Hippocampal formation (tissue), 2 donors: ENCODE measurements at places on chromosomes 12 and 14.

- DNase-seq: peak; percentile 16
Observed at GRCh38 chr12:51205350-51205749, 12.5 kb downstream of the POU6F1 start.

GRCh38 chr12:92524489-92524888 lies 178.3 kb upstream of the PLEKHG7 start:
- DNase-seq: no peak

GRCh38 chr12:21444193-21445146 lies 7.0 kb downstream of the PYROXD1 start:
- no peak for DNase-seq

GRCh38 chr12:12722435-12723148 lies 5.4 kb downstream of the CDKN1B start:
- no peak for DNase-seq

DNA sequence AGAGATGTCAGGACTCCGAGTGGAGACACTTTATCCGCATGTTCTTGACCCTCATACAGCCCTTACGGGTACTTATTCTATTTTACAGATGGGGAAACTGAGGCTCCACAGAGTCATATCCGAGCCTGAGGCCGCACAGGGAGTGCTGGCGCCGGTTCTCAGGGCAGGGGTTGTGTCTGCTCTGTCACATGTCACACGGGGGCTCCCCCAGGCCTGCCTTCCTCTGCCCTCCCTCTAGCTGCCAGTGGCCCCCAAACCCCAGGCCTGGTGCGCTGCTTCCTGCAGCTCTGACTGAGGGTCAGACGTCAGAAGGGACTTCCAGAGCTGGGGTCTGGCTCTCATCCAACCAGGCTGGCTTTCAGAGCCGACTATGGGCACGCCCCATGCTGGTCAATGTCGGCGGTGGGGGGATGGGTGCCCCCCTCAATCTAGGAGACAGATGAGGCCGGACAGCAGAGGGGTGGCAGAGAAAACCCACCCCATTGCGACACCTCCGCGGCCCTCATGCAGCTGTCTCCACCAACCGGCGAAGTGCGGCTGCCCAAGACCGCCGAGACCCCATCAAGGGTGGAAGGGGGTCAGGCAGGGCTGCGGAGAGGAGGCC lies 811 bp upstream of the INF2 start:
- no peak for DNase-seq

GRCh38 chr14:74425525-74426201 lies 347 bp downstream of the SYNDIG1L start:
- DNase-seq: peak; percentile 6

- no peak for DNase-seq
Observed at GRCh38 chr12:78864870-78865463, 393 bp downstream of the SYT1 start.

DNA sequence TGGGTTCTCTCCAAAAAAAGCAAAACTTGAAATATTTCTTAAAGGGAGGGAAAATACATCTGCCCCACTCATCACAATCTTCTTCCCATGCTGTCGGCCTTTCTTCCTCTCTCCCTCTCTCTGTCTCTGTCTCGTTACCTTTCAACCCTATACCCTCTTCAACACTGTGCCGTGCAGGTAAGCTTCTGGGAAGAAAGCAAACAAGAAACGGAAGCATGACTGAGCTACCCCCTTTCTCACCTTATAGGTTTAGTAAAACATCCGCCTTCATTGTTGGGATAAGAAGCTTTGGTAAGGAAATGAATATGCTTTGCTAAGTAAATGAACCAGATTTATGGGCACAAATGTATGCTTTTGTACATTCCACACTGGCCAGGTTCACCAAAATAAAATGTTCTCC lies 63.0 kb downstream of the TMEM30B start:
- DNase-seq: no peak

- DNase-seq: no peak
Observed at GRCh38 chr12:103272949-103273348, 222.8 kb downstream of the C12orf42 start.

DNA sequence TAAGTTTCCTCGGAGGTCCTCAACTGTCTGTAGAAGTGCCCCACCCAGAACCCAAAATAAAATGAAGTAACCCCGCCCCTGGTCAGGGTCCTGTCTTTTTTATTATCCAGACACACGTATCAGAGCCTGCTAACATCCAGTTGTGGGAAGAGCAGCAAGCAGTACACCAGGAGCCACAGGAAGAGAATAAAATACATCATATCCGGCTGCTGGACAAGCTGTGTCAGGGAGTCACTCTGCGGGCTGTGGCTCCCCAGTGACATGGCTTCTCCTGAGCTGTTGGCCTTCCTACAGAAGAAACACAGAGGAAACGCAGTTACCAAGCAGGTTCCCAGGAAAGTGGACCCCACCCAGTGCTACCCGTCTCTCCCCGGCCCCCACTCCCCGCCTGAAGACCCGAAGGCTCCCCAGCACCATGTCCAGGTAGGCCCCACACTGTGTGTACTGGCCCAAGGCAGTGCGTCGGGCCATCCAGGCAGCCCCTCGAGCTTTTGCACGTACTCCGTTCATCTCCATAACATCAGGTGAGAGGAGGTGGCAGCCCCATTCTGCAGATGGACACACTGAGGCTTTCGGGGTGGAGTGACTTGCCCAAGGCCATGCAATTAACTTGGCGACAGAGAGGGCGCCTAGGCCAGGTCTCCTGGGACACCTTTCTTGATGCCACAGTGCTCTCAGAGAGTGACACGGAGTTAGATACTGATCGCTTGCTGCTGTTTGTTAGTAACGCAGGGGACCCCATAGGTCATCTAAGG lies 34.3 kb upstream of the DICER1 start:
- no peak for DNase-seq

DNA sequence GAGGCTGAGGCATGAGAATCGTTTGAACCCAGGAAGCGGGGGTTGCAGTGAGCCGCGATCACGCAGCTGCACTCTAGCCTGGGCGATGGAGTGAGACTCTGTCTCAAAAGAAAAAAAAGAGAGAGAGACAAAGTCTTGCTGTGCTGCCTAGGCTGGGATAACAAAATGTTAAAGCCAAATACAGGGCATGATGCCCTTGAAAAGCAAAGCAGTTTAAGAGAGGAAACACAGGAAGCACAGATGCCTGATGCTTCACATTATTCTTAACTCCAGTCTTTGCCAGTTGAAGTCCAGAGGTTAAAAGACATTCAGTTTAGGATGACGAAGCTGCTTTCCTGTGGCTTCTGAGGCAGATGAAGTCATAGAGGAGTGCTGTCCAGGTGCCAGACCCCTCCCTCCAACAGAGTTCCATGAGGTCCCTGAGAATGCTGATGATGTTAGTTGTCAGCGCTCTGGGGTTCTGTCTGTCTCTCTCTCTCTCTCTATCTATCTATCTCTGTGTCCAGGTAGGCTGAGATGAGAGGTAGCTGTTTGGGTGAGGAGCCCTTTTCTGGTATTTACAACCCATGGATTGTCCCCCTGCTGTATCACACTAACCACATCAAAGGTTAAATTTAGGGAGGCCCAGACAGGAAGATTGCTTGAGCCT lies 4.9 kb upstream of the MRPL52 start:
- no peak for DNase-seq

DNA sequence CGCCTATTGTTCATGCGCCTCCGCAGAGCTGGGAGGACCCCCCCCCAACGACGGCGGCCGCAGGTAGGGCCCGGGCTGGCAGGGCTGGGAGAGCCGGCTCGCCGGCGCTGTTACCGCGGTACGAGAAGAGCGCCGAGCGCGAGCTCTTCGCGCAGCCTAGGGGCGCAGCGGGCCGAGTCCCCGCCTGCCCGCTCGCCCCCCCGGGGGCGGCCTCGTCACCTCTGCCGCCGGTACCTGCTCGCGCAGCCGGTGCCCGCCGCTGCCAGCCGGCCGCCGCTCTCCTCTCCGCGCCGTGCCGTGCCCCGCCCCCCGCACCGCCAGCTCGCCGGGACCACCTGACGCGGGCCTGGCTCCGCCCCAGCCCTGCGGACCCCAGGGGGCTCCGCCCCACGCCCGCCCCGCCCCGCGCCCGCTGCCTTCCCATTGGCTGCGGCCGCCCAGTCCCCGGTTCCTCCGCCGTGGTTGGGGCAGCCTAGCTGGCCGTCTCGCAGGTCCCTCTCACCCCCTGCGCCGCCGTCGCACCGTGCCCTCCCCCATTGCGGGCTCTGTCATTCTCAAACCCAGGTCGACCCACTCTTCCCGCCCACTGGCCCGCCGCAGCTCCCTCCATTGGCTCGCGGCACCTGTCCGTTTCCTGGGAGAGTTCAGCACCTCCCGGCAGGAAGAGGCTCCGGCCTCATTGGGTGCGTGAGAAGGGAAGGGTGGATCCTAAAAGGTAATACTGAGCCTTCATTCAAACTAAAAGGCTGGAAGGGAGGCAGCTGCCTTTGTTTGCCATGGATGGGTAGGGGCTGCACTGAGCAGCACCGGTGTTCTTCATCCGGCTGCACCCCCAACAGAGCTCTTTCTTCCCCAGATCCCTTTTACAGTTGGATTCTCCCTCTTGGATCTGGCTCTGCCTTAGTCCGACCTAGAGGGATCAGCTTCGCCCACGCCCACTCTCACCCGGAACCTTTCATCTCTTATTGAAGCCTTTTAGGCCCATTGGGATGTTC lies at the start of gene MAP3K9:
TSS of gene MAP3K9 (minus strand) at position 289 of the 995 bp plus-strand sequence. CDS start 342 bp downstream, outside the sequence.
- DNase-seq: peak; percentile 80

DNA sequence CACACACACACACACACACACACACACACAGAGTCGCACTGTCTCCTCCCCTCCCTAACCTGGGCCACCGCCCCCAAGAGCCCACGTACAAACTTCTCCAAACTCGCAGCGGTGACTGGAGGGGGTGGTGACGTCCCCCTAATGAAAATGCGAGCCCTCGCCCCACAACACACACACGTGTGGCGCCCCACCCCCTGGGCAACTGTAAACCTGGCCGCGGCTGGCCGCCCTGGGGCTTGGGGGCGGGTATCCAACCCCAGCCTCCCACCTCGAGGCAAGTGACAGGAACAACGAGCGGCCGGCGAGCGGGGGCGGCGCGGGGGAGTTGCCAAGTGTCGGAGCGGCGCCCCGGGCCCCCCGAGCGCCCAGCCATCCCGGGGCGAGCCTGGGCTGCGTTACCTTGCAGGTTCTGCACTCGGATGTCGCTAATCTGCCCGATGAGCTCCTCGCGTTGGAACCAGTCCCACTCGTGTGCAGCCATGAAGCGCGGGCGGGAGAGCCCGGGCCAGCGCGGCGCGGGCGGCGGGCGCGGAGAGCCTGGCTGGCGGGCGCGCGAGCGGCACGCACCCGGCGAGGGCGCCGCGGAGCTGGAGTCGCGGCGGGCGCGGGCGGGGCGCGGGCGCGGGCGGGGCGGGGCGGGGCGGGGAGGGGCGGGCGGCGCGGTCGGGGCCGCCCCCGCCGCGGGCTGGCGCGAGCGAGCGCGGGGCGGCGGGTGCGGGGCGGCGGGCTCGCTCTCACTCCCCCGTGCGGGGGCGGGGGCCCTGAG lies at the start of gene CLMN:
TSS of gene CLMN (minus strand) at position 597 of the 766 bp plus-strand sequence. CDS start at position 481, 116 bp downstream.
- DNase-seq: peak; percentile 41

DNA sequence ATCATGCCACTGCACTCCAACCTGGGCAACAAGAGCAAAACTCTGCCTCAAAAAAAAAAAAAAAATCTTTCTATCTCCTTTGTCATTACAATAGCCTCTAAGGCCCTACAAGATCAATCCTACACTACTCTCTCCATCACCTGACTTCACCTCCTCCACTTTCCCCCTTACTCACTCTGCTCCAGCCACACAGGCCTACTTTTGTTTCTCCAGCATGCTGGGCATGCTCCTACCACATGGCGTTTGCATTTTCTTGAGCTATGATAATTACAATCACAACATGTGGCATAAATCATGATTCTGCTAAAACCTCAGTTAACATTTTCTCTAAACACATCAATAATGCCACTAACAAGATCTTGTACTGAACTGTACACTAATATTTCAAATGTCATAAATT lies 7.8 kb downstream of the PPP1R13B start:
- no peak for DNase-seq

GRCh38 chr14:101705733-101706508 lies 55.6 kb upstream of the PPP2R5C start:
- no peak for DNase-seq

DNA sequence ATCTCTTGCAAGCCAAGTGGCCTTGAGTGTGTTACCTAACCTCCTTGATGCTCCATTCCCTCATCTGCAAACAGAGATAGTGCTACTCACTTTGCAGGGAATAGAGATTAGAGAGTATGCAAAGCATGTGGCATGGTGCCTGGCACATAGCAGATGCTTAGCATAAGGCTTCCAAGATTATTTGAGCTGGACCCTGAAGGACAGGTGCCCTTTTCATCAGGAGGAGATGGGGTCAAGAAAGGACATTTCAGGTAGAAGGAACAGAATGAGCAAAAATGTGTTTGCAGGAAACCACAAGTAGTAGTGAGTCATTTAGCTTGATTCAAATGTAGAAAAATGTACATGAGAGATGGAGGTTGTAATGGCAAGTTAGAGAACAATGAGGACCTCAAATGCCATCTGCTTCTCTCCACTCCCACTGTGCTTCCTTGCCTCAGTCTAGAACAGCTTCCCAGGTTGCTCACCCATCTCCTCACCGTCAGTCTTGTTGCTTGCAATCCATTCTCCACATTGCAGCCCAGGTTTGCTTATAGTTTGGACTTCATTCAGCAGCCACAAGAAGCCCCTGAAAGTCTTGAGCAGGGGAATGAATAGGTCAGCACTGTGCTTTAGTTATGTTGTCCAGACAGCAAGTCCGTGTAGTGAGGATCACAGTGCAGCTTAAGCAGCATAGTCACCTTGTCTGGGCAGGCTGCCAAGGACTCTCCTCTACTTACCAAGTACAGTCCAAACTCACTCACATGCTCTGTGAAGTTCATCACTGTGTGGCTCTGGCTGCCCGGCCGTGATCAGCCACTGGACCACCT lies 536.3 kb upstream of the CCDC196 start:
- DNase-seq: no peak

- no peak for DNase-seq
Observed at GRCh38 chr12:87756721-87757120, 272.5 kb downstream of the C12orf50 start.

- DNase-seq: no peak
Observed at GRCh38 chr12:57096099-57096572, 7.2 kb downstream of the NAB2 start.

DNA sequence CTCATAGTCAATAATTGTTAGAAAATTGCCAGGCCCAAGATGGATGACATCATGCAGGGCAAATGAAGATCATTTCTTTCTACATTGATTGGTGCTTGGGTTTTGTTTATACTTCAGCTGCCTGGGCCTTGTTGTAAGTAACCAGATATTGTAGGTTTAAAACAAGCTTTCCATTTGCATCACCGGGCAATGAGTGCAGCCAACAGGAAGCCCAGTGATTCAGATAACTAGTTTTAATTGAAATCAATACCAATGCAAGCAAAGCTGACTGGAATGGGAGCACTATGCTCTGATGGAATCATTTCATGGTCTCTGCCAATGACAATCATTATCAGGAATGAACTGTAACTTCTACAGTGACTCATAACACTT lies 279.3 kb downstream of the DUSP6 start:
- no peak for DNase-seq

- DNase-seq: no peak
Observed at GRCh38 chr12:67096533-67097318, 172.4 kb upstream of the CAND1 start.

- no peak for DNase-seq
Observed at GRCh38 chr12:38427442-38427841, 110.9 kb downstream of the ALG10B start.
